Uterine smooth muscle cell (primary cell): ENCODE measurements at places on chromosomes 3 and 15. TPM values are rescaled to one million over a fixed set of nuclear protein-coding genes. Genes with fewer than 3 reads are reported as not detected.

Gene SAXO2
- total RNA-seq, result 0.22 and 0.37 TPM in 2 replicates

Gene ITIH1
- total RNA-seq, result not detected in 2 replicates

Gene DLL4
- total RNA-seq, result 0.12 and 0.66 TPM in 2 replicates

Gene ABHD10
- total RNA-seq, result 57.5 and 73.8 TPM in 2 replicates

Gene CCDC80
- total RNA-seq, result 134 and 363 TPM in 2 replicates

Gene PGBD4
- total RNA-seq, result 2.0 and 2.6 TPM in 2 replicates
